Dermis blood vessel endothelial cell (primary cell): ENCODE measurements at places on chromosomes 3 and 15. TPM values are rescaled to one million over a fixed set of nuclear protein-coding genes. Genes with fewer than 3 reads are reported as not detected.

The PLAAT1 gene
- total RNA-seq: 0.47 TPM in 1 of 2 replicates, not detected in the other

The CLRN1 gene
- total RNA-seq: not detected in 2 replicates

The LYZL4 gene
- total RNA-seq: not detected in 2 replicates

The ISL2 gene
- 0.56 and 1.2 TPM in 2 replicates for total RNA-seq

The P2RY13 gene
- not detected in 2 replicates for total RNA-seq
